NCI-H2171 (cell line): ENCODE measurements at places on chromosomes 11 and 22.

- DNase-seq = no peak
Measured at GRCh38 chr11:73359341-73359740, 16.9 kb upstream of the RELT start.

DNA sequence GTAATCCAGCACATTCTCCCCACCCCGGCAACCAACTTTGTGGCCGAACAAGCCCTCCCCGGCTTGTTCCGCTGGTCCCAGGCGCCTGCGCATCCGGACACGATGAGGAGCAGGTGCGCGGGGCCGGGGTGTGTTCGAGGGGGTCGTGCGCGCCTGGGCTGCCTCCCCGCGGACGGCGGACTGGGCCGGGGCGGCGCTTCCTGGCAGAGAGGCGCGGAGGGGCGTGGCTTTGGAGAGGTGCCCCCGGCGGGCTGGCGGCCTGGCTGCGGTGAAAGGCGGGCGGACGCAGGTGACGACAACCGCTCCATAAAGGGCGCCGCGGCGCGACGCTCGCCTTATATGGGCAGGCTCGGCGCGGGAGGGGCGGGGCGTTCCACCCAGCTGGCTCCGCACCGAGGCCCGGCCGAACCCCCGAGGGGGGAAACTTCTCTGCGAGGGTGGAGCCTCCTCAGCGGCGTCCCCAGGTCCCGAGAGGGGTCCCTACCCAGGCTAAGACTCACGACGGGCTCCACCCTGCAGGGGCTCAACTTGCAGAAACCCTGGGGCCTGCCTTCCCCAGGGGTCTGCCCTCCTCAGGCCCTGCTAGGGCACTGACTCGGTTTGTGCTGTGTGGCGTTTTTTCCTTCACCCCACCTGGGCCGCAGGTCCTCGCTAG is 26.4 kb downstream of the TXN2 start:
- peak; percentile 98 for DNase-seq

DNA sequence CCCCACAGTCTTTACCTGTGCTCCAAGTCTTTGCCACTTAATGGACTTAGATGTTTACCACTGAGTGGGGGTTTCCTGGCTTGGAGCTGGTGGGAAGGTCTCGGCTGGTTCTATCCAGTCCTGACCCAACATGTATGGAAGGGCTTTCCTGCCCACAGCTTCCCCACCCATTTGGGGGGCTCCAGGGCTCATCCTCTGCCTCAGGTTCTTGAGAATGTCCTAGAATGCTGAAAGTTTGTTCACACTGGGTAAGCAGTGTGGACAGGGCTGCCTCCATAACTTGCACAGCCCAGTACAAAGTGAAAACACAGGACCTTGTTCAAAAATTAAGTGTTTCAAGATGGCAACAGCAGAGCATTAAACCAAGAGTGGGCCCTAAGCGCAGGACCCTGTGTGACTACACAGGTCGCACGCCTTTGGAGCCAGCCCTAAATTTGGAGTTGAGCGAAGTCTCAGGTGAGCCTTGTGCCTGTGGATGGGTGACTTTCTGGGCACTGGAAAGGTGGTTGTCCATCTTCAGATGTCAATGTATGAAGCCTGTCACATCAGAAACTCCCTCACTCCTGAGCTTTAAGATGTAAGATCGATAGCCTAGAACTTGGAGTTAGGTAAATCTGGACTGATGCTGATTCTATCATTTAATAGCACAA is 72.7 kb upstream of the NARS2 start:
- no peak for DNase-seq

- DNase-seq = no peak
Measured at GRCh38 chr11:120540744-120541465, 29.4 kb downstream of the GRIK4 start.

DNA sequence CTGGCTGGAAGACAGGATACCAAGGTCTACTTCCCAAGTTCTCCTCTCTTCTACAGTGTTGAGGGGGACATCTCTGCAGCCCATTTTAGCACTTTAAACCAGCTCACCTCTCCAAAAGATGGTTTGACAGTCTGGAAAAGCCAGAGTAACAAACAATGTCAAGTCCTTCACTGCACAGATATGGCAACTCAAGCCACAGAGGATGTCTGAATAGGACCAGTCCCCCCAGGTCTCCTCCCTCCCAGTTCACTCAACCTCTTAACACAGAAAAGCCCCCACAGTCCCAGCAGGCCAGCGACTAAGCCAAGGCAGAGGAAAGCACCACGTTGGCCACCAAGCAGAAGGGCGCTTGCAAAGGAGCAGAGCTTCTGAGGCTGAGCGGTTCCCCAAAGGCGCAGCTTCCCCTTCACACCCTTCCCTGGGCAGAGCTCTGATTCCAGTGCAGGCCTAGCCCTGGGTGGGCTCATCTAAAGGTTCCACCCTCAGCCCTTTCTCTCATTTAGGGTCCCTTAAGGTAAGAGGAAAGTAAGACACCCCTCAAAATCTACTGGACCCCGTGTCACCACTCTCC is 62.7 kb downstream of the PAK1 start:
- no peak for DNase-seq

DNA sequence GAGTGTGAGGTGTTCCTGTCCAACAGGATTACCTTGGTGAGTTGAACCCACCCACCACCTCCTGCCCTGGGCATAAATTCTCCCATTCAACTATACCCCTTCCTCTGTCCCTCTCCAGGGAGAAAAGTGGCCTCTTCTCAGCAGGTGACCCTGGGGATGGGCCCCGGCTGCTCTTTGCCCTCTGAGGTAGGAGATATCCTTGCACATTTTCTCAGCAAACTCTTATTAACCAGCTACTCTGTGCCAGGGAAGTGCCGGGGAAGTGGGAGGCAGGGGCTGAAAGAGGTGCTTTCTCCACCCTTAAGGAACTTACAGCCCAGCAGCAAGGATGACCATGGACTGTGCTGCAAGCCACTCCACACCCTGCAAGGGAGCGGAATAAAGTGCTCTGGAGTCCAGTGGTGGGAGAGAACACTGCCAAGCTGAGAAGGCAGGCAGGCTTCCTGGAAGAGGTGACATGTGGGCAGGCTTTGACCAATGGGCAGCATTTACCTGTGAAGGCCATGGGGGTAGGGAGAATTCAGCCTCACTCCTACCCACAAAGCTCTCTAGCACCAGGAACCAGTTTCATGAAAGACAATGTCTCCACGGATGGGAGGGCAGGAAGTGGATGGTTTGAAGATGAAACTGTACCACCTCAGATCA is 21.9 kb upstream of the OAF start:
- no peak for DNase-seq

DNA sequence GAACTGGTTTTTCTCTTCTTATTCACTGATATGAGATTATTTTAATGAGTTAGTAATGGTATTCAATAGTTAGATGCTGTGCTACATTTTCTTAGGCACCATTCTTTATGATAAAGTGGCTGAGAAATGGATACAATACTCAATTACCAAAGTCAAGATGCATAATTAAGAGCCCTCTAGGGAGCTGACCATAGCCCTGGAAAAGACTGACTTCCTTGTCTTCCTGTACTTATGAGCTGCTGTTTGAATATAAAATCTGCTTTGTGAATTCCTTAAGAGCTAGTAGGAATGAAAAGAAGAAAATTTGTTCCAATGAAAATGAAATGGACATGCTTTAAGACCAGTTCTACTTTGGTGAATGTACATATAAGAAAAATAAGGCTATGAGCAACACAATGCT is 452.3 kb downstream of the KCNA4 start:
- no peak for DNase-seq

DNA sequence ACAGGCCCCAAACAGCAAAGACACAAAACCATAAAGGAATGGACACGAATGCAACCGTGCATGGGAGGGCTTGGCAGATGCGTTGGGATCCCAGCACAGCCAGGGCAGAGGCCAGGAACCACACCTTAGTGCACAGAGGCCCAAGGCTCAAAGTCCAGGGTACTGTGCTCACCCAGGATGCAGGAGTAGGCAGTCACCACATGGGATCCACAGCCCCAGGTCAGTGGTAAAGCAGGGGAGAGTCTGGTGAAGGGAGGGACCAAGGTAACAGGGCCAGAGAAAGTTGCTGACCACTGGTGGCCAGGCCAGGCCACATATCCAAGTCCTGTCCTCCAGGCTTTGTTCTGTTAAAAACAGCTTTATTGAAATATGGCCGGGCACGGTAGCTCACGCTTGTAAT is 6.5 kb upstream of the CERK start:
- no peak for DNase-seq

DNA sequence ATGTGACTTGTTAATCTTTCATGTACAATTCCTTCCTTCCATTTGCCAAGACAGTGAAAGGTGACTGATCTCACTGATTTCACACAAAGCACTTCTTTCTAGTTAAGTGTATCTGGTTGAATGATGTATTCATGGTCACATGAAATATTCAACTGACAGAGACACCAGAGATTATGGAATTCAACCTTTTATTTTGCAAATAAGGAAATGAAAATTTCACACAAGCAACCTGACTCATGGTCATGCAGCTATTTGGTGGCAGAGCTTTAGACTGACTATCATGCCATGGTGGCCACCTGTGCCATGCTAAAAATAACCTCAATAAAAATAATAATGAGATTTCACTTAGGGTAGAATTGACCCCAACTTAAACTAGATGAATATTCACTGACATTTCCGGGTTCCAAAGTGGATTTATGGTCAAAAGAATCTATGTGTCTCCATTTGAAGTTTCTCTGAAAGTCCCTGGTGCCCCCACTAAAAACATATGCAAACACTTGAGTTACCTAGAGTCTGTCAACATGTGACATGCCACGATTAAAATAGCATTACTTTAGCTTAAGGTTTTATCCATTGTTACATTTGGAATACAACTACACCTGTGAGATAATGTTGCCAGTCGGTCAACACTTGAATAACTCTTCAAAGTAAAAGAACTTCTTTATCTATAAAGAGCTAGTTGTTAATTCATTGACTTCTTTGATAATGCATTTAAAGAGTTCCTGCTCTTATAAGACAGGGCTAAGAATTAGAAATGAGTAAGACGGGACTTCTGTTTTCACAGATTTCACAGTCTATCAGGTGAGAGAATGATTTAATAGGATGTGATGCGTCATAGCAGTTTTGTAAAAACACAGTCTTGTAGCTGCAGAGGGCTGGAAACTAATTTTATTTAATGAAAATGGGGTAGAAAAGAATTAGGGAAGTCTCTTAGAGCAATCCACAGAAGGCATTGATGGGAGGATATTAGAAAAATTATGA is 94.6 kb upstream of the OR9G4 start:
- DNase-seq = no peak

DNA sequence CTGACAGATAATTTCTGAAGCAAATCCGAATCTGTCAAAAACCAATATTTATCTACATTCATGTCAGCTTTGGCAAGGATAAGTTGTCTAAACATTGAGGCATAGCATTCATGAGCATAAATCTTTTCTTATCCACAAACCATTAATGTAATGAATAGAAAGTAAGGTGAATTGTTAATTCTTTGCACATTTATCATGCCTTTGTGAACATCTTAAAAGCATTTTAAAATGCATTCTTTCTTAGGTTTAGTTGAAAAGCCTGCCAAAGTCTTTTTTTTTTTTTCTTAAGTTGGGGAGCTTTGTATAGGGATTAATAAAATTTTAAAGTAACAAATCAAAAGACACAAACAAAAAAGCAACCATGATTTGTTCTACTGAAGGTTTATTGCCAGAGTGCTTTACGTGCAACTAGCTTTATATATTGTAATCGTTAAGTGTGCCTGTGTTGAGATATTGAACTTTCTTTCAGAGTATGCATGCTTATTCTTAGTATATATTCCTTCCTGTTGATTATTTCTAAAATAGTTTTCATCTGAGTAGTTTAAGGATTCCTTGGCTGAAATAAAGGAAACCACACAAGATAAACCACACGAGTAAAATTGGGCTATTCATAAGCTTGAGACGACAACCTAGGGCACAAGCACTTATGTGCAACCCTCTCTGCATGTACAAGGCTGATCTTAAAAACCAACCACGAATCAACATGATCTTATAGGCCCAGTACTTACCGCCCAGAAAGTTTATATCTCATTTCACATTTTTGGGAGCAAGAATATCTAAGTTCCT is 1110.9 kb upstream of the CNTN5 start:
- DNase-seq = no peak
